Metanephros (tissue), 2 donors: ENCODE measurements at places on chromosomes 6 and 20. TPM values are rescaled to one million over a fixed set of nuclear protein-coding genes. Genes with fewer than 3 reads are reported as not detected.

Gene DEFB119
- not detected for total RNA-seq

Gene STK35
- 24.5 TPM for total RNA-seq

Gene ELOVL5
- total RNA-seq = 49.7 TPM

Gene STX16
- total RNA-seq = 62.2 TPM

Gene RIPPLY2
- not detected for total RNA-seq
